ENCODE measurements at places on chromosomes 6 and 20.

GRCh38 chr6:143449714-143450452, 612 bp downstream of the ADAT2 start:
- peak; percentile 60 for DNase-seq

DNA sequence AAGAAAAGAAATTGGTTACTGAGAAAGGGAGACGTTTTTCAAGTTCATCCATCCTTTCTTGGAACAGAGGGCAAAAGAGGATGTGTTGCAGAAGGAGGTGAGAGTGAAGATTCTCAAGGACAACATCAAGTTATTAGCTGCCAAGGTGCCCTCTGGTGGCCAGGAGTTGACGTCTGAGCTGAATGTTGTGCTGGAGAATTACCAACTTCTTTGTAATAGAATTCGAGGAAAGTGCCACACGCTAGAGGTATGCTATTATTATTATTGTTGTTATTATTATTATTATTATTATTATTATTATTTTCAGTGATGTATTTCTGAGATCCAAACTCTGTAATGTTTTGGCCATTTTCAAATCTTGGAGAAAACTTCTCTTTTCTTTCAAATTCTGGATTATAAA, 197.0 kb downstream of the UTRN start:
- peak; percentile 77 for DNase-seq

GRCh38 chr20:41306061-41306727, 11.3 kb downstream of the ZHX3 start:
- no peak for DNase-seq

DNA sequence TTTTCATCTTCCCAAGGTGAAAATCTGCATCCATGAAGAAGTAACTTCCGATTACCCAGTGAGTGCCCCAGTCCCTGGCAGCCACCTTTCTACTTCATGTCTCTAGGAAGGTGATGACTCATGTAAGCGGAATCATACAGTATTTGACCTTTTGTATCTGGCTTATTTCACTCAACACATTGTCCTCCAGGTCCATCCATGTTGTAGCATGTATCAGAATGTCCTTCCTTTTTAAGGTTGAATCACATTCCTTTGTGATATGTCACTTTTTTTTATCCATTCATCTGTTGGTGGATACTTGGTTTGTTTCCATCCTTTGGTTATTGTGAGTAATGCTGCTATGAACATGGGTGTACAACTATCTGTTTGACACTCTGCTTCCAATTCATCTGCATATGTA, 176.3 kb upstream of the CDYL start:
- no peak for DNase-seq

- DNase-seq: peak; percentile 82
These were observed 60.0 kb upstream of the BTN3A2 start for GRCh38 chr6:26304797-26305640.

DNA sequence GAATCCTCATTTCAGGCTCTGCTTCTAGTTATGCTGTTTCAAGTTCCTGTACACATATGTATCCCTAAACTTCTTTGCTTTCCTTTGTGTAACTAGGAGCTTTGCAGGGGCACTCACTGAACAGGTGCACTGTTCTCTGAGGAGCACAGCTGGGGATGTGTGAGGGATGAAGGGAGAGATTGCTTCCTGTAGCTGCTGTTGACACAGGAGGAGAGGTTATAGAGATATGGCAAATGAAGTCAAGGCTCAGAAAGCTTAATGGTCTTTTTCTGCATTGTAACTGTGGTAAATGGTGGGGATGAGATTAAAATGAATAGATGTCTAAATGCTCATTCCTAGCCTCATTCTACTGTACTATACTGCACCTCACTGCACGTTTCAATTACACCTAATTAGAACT, 454.3 kb downstream of the BTBD3 start:
- no peak for DNase-seq

GRCh38 chr20:56628873-56629463, at the start of gene TFAP2C:
Gene TFAP2C, plus strand, starts transcription at chr20:56629306. Its CDS starts 239 bp downstream, at chr20:56629545.
- peak; percentile 61 for DNase-seq
